Sigmoid colon (tissue), 7 donors: ENCODE measurements at places on chromosomes 5 and 9.

GRCh38 chr5:180470966-180471582 is 23.1 kb upstream of the CNOT6 start:
- peak; percentile 80 for DNase-seq

- no peak for DNase-seq
Measured at GRCh38 chr5:91144491-91145332, 238.4 kb downstream of the ARRDC3 start.

GRCh38 chr5:149399775-149400174 is 20.7 kb upstream of the IL17B start:
- DNase-seq, result peak; percentile 34

GRCh38 chr9:136739509-136739908 is 3.2 kb downstream of the LCN10 start:
- DNase-seq, result no peak

GRCh38 chr9:119945686-119946085 is 576.5 kb upstream of the BRINP1 start:
- DNase-seq, result no peak

DNA sequence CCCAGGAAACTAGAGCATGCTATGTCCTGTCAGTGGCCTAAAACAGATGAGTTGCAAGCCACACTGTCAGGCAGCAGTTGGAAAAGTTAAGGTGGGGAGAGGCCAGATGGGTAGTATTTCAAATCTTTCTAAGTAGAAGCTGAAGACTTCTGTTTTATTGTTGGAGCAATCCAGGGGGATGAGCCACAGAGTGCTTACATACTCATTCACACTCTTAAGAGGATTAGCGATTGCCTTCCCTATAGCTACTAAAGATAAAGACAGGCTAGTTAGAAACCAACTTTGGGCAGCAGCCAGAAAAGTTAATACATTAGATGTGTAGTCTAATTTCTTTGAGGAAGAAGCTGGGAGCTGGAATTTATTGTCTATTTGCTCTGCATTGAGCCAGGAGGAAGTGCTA is 61.7 kb upstream of the ELAVL2 start:
- DNase-seq, result no peak

DNA sequence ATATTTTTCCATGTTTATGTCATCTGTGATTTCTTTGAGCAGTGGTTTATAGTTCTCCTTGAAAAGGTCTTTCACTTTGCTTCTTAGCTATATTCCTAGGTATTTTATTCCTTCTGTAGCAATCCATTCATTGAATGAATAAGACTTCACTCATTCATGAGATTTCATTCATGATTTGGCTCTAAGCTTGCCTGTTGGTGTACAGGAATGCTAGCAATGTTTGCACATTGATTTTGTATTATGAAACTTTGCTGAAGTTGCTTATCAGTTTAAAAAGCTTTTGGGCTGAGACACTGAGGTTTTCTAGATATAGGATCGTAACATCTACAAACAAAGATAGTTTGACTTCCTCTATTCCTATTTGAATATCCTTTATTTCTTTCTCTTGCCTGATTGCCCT is 15.9 kb downstream of the RLN2 start:
- DNase-seq, result no peak

- no peak for DNase-seq
Measured at GRCh38 chr5:127040796-127041520, 10.6 kb upstream of the MARCHF3 start.

DNA sequence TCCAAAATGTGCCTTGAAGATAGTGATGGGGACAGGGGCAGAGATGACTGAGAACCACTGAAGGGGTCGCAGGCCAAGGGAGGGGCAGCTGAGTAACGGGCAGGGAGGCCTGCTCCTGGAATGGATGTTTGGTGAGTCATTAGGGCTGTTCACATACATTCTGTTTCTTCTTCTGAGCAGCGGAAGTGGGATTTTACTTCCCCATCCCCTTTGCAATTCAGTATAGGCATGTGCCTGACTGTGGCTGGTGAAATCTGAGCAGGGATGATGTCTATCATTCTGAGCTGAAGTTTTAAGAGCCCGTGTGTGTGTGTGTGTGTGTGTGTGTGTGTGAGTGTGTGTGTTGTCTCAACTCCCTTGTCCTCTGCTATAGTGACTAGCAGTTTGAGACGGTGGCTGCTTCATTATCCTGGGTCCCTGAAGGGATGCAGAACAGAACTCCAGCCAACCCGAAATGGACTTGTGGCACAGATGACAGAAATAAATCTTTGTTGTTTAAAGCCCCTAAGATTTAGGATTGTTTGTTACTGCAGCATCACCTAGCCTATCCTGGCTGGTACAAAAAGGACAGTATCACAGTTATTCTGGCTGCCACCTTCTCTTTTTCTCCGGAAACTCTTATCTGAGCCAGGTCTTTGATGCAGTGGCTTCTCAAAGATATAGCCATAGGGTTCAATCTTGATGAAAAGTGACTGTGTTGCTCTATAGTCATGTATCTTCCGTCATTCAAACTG is 29.2 kb upstream of the TGFBI start:
- no peak for DNase-seq

DNA sequence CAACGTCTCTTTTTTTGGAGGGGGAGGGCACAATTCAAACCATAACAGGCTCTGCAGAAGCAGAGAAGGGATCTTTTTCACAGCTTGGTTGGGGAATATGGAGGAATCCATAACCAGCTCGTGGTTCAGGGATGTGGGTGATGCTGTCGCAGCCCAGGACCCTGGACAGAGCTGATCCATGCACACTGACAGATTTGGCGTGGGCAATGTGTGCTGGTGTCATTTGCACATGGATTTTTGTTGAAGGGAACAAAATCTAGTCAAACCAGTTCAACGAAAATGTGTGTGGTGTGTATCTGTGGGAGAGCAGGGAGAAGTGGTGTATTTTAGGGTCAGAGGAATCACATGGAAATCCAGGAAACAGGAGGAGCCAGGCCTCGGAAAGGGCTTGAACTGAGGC is 4.2 kb downstream of the DOCK2 start:
- DNase-seq, result no peak

- peak; percentile 62 for DNase-seq
Measured at GRCh38 chr9:89871871-89872331, 267.1 kb downstream of the GADD45G start.

GRCh38 chr9:88892724-88893123 is 98.5 kb upstream of the S1PR3 start:
- no peak for DNase-seq

DNA sequence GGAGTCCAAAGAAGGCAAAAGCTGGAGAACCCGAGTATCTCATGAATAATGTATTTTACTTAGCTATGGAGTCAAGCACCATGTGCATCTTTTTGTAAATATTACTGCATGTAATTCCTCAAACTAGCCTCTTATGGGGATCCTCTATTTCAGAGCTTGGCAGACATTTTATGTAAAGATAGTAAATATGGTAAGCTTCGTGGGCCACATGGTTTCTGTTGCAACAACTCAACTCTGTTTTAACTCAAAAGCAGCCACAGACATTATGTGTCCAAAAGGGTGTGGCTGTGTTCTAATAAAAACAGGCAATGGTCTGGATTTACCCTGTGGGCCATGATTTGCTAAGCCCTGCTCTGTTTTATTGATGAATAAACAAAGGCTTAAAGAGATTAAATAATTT is 17.3 kb downstream of the DAPK1 start:
- DNase-seq, result no peak

DNA sequence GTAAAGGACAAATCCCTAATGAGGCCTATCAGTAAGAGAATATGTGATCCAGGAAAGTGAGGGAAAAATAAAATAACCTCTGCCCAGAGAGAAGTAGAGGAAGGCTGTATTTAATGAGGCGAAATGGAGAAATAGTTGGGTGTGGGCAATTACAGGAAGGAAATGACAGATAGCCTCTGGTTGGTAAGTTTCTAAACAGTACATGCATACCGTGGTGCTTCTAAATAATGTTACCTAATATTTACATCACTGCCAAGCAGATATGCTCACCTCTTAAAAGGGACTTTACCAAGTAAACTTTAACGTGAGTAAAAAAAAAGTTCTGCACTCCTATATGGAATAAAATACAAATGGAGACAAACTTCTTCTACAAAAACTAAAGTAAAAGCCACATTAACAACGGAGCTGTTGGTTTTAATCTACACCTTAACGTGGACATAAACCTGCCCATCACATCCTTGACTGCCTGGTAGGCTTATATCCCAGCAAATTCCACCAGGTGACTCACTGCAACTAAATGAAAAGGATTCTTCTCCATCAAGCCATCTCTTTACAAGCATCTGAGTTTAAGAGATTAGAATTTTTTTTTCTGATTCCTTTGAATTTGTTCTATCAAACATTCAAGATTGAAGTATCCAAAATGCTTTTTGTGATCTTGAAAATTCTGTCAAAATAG is 12.4 kb downstream of the NFIL3 start:
- no peak for DNase-seq

DNA sequence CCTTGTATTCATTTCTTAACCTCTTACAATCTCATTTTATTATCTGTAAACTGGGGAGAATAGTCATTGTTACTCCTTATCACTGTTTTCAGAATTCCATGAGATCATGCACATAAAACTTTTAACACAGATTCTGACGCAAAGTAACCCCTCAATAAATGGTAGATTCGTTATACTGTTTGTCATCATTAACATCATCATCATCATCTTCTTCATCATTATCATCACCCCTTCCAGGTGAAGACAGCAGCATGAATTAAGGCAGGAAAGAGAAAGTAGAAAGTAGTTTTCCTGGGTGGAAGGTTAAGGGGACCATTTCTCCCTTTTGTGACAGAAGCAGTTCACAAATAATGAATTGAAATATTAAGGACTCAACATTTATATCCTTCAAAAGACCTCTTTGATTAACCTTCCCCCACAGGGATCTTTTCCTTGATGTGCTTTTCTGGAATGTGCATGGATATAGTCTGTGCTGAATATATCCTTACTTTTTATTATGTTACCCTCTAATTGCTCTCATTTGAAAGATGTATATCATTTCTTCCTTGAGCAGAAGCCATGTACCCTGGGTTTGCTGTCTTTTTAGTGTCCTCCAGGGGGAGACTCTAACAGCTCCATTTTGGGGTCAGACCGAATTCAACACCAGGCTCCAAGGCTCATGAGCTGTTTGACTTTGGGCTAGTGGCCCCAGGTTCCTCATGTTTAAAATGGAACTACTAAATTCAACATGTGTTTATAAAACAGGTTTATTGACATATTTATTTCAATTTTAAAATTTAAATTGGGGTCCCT is 1029.9 kb upstream of the WWC1 start:
- DNase-seq, result no peak

- DNase-seq, result no peak
Measured at GRCh38 chr5:141518618-141519015, 29.7 kb downstream of the PCDHGC5 start.

- no peak for DNase-seq
Measured at GRCh38 chr9:114001410-114001685, 76.8 kb downstream of the AMBP start.

DNA sequence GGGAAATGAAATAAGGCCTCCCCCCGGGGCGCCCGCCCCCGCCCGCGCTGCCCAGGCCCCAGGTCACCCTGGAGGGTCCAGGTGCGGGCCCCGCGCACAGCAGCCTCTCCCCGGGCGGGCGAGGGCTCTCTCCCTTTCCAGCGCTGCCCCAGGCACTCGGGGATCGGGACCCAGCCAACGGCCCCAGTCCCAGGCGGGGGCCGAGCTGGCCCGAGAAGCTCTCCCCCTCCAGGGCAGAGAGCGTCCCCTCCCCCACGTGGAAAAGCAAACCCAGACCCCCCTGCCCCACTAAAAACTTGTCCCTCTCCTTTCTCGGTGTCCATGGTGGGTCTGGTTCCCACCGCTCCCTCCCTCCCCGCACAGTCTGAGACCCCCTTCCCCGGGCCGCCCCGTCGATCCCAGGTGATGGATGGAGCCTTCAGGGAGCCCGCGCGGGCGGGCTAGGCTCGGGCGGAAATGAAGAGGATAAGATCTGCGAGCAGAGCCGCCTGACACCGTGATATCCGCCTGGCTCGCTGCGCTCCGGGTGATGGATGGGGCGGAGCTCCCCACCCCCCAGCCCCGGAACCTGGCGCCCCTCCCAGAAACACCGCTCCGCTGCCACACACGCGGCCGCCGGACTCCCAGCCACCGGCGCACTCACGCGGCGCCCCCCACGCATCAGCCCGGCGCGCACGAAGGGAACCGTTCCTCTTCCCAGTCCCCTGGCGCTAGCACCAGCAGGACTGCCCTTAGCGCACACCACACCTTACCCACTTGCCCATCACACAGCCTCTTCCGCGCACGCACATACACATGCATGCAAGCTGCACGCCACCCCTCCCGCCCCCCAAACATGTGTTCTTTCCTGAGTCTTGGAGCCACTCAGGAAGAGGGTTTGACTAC is 81.7 kb upstream of the ZBTB43 start:
- peak; percentile 80 for DNase-seq

GRCh38 chr5:61114441-61114840 is 47.8 kb downstream of the SMIM15 start:
- no peak for DNase-seq
